NCI-H2029 (cell line): ENCODE measurements at places on chromosomes 3 and 15.

DNA sequence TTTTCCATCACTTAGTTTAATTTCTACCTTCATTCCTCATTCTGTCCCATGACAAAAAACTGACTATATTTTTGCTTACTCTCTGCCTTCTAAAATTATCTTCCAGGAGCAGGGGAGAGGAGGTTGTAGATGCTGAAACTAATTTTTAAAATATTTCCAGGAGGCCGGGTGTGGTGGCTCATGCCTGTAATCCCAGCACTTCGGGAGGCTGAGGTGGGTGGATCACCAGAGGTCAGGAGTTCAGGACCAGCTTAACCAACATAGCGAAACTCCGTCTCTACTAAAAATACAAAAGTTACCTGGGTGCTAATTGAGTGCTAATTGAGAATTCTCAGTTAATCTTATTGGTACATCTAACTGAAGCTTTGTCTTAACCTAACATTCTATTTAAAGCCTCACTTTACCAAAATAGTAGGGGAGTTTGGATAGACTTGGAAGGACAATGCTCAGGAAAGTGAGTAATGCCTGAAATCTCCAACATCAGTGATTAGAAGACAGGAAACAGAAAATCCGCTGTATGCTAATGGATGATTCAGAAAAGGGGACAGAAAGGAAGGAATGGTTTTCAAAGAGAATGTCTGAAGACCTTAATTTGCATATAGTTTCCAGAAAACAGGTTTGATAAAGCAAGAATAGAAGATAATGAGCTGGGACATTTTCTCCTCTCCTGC, 336.1 kb downstream of the GBE1 start:
- DNase-seq = no peak

DNA sequence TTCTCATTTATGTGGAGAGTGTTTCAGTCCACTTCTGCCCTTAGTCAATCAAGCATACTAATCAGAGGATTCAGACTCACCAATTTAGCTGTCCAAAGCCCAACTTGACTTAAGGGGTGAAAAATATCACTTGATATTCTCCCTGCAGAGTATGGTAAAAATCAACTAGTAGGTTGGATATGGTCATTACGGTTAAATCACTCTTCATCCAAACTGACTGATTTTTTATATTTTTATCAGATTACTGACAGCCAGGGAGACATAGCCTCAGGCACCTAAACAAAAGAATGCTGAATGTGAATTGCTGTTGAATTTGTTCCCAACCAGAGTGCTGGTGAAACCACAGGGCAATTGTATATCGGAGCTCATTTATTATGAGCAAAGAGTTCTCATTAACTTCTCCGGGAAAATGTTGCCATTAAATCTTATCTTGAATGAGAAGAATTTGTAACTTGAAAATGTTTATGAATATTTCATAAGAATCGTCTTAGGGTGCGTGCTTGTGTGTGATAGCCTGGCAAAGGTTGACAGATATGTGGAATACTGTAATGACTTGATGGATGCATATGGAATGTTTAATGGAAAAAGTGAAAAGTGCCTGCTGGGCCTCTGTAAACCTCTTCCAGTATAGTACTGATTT, 411.2 kb downstream of the NAALADL2 start:
- DNase-seq = peak; percentile 43

- no peak for DNase-seq
These were observed 89.4 kb downstream of the RFTN1 start for GRCh38 chr3:16423947-16424673.

- DNase-seq = no peak
These were observed 340.7 kb upstream of the C2CD4B start for GRCh38 chr15:62505762-62506161.

DNA sequence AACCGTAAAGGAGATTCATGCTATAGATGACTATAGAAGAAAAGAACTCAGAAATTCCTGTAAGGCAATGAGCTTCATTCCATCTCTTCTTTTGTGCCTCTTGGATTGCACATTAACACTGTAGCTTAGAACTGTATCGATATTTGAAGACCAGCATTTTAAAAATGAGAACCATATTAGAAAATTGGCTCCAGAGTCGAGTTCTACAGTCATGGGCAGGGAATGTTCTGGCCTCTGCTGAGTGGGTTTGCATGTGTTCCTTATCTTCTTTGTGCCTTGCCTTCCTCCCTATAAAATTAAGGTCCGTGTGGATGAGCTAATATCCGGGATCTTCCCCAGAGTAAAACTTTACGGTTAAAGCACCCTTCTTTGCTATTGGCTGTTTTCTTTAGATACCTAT, 77.4 kb upstream of the PLCL2 start:
- DNase-seq = no peak

DNA sequence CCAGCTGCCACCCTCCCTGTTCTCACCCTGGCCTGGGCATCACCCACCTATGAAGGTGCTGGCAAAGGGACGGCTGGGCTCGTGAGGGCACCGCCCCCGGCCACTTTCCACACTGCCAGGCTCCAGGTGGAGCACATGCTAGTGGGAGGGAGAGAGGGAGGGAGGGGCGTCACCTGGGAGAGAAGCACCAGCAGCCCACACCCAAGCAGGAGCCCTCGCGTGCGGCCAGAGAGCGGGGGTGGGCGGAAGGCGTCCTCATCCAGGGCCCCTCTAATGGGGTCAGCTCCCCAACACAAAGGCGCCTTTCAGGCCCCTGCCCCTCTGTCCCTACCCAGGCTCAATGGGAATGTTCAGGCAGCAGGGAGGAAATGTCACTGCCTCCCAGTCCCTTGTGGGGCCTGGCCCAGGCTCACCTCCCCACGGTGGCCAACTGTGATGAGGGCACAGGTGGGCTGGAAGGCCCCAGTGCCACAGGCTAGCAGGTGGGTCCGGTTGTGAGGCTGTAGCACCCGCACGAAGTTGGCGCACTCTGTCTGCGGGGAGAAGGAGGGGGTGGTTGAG, 3.1 kb downstream of the SEMA3G start:
- no peak for DNase-seq

DNA sequence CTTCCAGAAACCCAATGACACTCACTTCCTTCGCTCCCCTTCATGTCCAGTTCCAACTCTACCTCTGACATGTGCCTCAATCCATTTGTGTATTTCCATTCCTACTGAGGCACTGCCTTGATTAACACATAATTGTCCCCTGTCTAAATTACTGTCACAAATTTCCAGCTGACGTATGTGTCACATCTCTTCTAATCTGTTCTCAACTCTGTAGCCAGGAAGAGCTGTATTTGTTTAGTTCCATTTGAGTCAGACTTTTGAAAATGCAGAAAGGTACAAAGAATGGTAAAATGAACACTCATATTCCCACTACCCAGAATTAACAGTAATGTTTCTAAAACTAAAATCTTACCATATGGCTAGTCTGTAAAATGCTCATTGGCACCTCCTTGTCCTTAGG, 299.0 kb upstream of the GADL1 start:
- DNase-seq = no peak

- DNase-seq = peak; percentile 85
These were observed 173.5 kb downstream of the TNIK start for GRCh38 chr3:171286580-171287249.

DNA sequence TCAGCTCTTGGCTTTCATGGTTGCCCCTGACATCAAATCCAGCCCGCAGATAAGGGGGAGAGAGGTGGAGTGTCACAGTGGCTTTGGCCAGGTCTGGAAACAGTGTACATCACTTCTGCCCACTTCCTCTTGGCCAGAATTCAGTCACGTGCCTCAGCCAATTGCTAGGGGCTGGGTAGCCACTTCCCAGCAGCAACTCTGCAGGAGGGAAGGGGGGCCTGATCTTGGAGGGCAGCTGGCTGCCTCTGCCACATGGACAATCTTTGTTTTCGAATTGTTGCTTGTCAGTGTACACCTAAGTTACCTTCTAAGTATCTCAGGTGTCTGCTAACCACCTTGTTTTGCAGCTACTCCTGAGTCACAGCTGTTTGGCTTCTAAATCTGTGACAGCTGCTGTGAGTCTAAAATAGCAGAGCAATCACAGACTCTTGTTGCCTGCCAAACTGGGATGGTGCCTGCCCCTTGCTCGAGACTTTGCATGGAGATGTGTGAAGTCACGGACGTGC, 41.0 kb upstream of the LIMD1 start:
- peak; percentile 75 for DNase-seq

GRCh38 chr3:171055336-171056178, 29.0 kb upstream of the SLC2A2 start:
- DNase-seq = peak; percentile 18
